ENCODE measurements at places on chromosomes 6 and 20.

DNA sequence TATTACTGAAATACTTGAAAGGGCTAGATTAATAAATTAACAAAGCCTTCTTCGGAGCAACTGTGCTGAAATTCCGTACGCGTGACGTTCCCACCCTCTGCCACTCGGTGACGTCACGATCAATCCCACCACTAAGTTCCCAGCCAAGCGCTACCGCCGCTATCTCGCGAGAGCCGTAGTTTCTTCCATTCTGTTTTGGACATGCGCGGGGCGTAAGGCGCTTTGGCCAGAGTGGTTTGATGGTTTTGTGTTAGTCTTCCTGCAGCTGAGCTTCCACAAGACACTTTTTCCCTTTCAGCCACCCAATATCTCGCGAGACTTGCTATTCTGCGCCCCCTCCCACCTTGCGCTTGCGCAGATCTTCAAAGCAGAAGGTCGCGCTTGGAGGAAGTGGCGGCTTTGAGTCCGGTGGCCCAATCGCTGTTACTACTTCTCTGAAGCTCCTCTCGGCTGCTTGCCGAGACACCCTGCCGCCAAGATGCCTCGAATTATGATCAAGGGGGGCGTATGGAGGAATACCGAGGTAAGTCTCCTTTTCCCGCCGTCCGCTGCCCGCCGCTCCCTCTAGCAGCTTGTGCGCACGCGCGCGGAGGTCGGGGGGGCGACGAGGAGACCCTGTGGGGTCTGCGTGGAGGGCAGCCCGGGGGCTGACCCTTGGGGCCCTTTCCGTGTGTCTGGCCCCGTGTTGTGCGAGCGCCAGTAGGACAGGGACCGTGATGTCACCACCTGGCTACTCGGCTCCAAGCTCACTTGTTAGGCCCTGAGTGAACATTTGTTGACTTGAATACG lies at the start of gene CDC5L:
Gene CDC5L (plus strand): TSS at position 361 of the 789 bp plus-strand sequence. CDS start 118 bp downstream, at position 479.
- peak; percentile 100 for DNase-seq

DNA sequence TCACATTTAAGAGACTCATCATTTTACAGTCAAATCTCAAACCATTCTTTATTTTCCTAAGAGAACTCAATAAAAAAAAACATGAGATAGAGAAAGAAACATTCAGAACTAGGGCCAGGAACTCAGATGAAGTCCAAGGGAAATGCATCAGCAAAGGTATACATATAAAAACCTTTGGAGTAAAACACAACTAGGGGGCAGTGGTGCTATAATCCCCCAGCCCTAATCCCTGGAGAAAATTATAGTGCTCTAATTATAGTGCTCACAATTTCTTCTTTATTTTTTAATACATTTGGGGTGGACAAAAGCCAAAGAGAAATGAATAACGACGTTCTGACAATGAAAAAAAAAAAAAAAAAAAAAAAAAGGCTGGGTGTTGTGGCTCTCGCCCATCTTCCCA lies 100.6 kb upstream of the EMILIN3 start:
- no peak for DNase-seq

GRCh38 chr6:32972353-32973143 lies 4.2 kb downstream of the BRD2 start:
- no peak for DNase-seq

DNA sequence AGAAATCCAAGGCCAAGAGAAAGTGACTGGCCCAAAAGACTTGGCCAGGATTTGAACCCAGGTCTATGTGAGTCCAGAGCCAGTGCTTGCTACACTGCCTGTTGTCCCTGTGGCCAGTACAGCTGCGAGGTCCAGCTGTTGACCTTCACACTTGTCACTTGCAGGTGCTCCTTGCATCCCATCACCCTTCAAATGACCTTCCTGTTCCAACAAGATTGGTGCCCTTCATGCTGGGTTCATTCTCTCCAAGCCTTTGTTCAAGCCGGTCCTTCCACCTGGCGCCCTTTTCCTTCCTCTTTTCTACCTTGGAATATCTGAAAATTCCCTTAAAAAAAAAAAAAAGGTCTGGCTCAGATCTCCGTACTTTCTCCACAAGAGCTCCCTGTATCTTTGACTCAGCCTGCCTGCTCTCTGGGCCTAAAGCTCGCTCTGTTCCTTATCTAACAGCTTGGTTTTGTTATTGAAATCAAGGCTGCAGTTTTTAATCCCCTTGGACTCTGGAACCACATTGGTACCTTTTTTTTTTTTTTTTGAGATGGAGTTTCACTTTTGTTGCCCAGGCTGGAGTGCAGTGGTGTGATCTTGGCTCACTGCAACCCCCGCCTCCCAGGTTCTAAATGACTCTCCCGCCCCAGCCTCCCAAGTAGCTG lies 22.2 kb upstream of the MRPS18A start:
- no peak for DNase-seq

- DNase-seq, result no peak
These were observed 163.7 kb downstream of the DTNBP1 start for GRCh38 chr6:15499125-15499524.

GRCh38 chr6:53342217-53342616 lies 6.5 kb downstream of the ELOVL5 start:
- DNase-seq, result no peak

GRCh38 chr6:16243055-16243454 lies 4.7 kb downstream of the GMPR start:
- no peak for DNase-seq

DNA sequence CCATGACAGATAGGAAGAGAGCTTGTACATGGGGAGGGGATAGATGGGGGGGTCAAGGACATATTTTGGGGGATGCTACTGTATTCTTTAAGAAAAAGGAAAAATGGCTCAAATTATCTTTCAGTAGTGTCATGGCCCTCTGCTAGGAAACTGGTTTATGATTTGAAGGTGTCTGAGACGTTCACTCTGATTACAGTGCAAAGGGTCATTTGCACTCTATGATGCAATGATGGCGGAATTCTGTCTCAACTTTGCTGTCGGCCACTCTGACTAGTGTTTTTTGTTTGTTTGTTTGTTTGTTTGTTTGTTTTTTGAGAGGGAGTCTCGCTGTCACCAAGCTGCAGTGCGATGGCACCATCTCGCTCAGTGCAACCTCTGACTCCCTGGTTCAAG lies 180.0 kb downstream of the SOX4 start:
- DNase-seq, result no peak

- DNase-seq, result no peak
These were observed 5.1 kb downstream of the IGF2R start for GRCh38 chr6:159973951-159974350.

DNA sequence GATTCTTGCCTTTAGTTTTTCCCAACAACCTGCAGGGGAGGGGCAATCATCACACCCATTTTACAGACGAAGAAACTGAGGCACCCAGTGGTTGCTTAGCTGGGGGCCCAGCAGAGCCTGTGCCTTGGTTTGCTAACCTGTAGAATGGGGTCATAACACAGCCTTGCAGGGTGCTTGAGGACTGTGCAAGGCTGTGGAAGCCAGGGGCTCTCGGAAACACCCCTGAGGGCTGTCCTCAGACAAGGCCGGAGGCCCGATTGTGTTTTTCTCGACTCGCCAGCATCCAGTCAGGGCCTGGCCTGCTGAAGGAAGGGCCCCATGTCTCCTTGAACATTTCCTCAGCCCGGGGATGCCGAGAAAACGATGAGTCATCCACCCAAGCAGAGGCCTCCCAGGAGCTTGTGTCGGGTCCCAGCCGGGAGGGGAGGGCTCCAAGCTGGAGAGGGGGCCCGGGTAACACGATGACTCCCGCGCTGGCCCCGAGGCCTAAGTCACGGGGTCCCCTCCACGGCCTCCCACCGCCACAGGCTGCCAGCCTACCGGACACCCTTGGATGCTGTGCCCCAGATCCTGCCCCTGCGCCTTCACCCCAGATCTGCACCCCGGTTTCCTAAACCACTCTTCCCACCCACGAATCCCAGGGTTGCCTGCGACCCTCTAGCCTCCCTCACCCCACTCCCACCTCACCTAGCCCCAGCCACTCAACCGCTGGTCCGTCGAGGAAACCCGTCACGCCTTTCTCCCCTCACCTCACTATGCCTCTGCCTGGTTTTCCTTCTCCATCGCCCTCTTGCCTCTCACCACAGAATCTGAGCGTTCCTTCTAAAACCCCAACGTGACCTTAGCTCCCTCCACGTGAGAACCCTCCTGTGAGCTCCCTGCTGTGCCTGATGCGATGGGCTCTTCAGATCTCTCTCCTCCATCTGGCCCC lies 10.6 kb downstream of the NOL4L start:
- no peak for DNase-seq

DNA sequence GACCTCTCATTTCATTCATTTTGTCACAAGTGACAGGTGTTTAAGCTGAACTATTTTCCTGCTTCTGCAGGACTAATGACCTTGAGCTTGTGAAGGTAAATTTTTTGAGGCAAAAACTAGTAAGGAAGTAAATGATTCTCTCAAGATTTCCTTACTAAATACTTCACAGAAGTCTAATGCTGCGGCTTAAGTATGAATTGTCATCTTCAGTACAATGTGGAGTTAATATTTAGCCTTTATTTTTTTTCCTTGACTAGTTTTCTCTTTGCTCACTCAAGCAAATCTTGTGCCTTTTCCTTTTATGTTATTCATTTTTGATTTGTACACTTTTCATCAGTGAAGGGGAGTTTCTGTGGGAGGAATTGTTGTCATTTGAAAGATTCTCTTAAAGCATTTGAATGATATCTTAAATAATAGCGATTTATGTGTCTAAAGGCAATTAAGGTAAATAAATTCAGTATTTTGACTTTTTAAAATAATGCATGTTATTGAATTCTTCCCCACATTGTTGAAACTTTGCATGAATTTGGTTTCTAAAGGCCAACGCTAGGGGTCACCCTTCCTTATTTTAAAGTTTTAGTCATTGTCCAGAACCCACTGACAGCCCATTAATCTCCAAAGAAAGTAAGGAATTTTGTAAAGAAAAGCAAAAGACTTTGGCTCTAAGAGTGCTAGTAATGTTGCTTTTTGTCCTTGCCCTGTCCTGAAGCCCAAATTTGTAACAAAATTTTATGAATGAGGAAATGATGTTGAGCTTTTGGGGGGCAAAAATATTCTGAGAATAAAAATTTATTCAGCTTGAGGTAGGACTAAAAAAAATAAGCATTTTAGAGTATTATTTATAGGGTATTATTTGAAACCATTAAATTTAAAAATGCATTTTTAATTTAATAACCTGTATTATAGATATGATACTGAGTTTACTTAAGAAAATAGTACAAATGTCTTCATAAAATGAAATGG lies 157.4 kb upstream of the LAMA2 start:
- DNase-seq, result peak; percentile 11

GRCh38 chr6:4209196-4209595 lies 73.8 kb upstream of the ECI2 start:
- no peak for DNase-seq

- DNase-seq, result no peak
These were observed 31.2 kb upstream of the PDE7B start for GRCh38 chr6:135820340-135820739.

GRCh38 chr6:142482249-142482648 lies 180.4 kb downstream of the ADGRG6 start:
- DNase-seq, result no peak

GRCh38 chr6:36683656-36684446 lies 5.3 kb downstream of the CDKN1A start:
- no peak for DNase-seq

DNA sequence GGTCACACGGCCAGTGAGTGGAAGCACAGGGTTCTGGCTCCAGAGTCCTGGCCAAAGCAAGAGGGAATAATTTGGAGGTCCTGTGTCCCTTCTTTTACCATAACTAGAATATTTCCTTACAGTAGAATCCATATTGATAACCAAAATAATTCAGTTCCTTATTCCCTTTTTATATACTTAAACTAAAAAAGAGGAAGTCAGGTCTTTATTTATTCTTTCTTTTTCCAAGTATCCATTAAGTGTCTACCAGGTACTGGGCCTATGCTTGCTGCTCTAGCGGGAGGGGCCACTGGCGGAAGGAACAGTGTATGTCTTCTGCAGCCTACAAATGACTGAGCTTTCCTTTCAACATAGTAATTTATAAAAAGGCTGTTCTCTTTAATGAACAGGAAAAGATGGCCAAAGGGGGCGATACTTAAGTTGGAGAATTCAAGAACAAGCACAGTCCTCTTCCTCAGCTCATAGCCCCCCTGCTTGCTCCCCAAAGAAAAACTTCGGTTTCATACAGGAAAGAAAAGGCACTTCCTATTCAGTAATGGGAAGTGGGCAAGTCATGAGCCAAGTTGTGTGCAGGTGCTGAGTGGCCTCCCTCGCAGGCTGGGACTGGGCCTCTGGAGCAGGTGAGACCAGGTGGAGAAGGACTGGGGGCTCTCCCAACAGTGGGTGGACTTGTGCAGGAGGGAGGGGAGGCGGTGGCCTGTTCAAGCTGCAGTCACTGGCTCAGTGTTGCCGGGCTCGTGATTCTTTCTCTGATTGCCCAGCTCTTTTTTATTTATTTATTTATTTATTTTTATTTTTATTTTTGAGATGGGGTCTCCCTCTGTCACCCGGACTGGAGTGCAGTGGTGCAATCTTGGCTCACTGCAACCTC lies 110.9 kb downstream of the ARMC2 start:
- no peak for DNase-seq

DNA sequence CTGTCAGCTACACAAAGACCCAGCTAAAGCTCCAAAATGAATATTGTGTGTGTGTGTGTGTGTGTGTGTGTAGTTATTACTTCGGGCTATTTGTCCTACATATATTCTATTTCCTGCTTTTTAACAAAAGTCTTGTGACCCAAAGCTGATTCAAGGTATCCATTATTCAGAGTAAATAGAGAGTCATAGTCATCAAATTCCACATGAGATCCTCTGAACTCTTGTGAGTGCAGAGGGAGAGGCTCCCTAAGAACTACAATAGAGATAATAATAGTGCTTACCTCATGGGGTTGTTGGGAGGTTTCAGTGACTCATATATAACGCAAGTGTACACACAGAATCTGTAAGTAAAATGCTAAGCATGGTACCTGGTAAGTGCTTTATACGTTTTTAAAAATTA lies 95.6 kb upstream of the SHLD1 start:
- peak; percentile 44 for DNase-seq

GRCh38 chr6:45698046-45698445 lies 317.6 kb downstream of the CLIC5 start:
- no peak for DNase-seq

GRCh38 chr6:78835817-78836216 lies 31.5 kb upstream of the IRAK1BP1 start:
- peak; percentile 16 for DNase-seq

- no peak for DNase-seq
These were observed 132.3 kb downstream of the PXDC1 start for GRCh38 chr6:3619201-3619600.

DNA sequence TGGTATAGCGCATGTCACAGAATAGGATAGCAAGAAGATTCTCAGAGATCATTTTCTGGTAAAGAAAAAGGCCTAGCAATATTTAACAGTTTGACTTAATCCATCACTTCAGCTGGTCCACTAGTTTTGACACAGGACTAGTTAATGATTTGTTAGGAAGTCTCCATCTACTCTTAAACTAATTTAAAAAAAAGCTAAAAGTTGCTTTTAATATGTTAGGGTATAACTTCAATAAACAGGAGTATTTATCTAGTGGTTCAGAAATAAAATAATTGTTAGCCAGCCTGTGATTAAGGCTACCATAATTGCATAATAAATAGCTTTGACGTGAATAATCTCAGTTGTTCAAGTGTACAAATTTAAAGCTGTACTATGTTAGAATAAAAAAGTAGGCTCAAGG lies 195.6 kb downstream of the FUT9 start:
- DNase-seq, result no peak

All from dermis microvascular lymphatic vessel endothelial cell (primary cell).